ENCODE measurements at places on chromosomes 2 and 18.

- DNase-seq = no peak
Measured at GRCh38 chr2:159683817-159684216, 28.5 kb upstream of the MARCHF7 start.

- DNase-seq = no peak
Measured at GRCh38 chr18:32110005-32110404, 18.3 kb downstream of the RNF138 start.

GRCh38 chr2:72940361-72940760 lies 23.0 kb downstream of the EMX1 start:
- no peak for DNase-seq

DNA sequence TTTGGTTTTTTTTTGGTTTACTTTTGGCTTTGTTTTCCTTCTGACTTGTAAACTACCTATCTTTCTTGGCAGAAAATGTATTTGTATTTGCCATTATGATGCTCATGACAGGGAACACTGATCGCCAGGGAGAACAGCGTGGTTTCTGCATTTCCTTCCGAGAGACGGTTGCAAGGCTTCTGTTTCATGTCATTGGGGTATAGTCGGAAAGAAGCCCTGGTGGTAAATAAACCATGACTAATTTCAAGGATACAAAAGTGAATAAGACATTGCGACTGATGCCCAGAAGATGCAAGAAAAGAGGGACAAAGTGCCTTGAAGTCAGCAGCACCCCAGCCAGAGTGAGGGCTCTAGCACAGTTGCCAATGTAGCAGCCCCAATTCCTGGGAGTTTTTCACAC lies 4.2 kb upstream of the CAPN14 start:
- no peak for DNase-seq

DNA sequence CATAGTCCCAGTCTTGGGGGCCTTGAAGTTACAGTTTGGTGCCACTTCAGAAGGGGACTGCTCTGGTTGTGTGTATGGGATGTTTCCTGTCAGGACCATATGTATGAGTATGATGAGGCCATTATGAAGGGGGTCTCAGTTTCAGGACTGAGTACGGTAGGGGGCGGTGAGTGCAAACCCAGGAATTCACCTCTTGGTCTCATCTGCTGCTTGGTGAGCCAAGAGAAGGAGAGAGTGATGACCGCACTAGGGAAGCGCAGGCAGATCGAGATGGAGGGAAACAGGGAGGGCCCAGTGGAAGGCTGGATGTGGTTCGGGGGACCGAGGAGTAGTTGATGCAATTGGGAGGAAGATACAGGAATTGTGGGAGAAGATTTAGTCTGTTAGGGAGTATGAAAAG lies 28.5 kb downstream of the DCDC2C start:
- no peak for DNase-seq

DNA sequence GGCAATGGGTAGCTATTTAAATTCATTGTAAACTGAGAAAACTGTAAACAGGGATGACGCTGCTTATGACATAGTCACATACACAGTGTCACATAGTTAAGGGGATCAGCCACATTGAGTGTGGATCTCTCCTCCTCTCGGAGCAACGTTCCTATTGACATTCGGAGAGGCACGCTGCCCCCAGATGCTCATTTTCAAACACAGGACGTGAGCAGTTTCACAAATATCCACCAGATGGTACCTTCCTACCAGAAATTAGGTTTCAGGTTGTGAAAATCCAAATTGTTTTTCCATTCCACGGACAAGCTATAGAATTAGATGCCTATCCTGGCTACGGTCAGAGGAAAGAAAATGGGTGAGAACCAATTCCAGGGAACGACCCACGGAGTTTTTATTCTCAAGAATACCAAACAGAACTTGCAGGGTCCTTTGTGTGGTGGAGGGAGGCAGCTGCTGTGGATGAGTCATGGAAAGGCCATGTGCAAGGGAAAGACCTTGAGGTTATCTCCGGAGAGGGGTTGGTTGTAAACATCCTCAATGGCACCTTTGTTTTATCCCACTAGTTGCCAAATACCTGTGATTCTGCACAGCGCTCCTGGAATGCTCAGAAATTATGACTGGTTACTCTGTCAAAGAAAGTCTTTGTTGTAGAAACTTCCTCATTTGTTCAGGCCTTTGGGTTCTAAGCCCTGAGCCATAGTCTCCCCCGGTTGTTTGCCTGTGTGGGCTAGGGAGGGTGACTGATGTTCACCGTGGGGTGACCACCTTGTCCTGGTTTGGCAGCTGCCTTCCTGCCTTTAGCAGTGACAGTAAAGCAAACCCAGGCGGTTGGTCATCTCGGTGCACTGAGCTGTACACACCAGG lies 88.0 kb downstream of the ACTR3 start:
- peak; percentile 37 for DNase-seq

- DNase-seq = no peak
Measured at GRCh38 chr2:157936406-157936805, 60.3 kb upstream of the ACVR1 start.

DNA sequence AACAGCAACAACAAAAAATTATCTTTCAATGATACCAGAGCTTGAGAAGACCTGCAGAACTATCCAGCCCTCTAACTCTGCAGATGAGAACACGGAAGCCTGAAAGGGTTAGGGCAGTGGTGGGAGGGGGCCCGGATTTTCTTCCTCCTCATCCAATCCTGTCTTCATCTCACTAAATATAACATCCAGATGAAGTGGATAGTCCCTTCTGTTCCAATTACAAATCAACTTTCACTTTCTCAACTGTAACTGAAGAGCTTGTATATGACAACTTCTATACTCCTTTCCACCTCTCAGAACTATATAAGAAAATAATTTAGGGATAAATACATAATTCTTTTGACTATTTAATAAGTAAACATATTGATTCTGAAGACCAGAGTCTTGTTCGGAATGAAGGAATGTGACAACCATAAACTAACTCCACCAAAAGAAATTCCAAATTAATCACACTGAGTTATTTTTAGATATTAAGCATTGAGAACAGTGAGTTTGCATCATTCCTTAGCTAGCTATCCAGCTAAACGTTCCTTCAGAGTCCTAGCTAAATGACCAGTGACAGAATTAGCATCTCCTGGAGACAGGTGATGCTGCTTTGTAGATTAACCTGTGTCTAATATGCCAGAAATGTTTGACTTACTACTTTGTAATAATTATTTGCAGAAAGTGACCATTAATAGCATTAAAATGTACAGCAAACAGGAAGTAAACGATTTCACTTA lies 32.7 kb downstream of the SFT2D3 start:
- DNase-seq = no peak

DNA sequence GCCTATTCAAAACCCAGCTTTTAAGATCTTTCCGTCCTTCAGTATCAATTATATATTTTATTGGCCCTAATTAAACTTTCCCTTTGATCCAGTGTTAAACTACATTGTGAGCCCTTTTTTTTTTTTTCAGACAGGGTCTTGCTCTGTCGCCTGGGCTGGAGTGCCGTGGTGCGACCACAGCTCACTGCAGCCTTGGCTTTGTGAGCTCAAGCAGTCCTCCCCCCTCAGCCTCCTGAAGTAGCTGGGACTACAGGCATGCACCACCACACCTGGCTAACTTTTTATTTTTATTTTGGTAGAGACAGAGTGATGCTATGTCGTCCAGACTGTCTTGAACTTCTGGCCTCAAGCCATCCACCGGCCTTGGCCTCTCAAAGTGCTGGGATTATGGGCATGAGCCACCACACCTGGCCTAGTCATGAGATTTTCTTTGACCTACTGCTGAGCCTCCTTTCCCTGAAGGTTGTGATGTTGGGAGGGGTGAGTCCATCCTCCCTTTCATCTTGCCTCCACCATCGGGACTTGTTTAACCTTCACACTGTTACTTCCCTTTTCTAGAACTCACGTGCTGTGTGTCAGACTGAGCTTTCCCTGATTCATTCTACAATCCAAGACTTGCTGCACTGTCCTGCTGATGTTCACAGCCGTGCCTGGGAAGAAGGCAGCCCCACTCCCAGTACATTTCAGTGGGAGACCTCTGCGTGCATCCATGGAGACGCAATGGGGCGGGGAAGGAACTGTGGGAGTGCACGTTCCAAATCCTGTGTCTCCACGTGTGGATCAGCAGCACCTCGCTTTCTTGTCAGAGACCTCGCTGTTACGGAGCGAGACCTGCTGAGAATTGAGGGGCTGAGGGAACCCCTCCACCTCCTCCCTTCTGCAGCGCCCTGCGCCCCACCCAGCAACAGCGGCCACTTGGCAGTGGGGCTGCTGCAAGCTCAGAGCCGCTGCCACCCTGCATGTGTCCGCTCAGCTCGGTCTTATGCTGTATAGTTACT lies 10.8 kb downstream of the OXER1 start:
- no peak for DNase-seq

- no peak for DNase-seq
Measured at GRCh38 chr18:74946646-74947375, 262.1 kb downstream of the PTGR3 start.

GRCh38 chr2:53672881-53673522 lies 94.6 kb upstream of the CHAC2 start:
- DNase-seq = no peak

DNA sequence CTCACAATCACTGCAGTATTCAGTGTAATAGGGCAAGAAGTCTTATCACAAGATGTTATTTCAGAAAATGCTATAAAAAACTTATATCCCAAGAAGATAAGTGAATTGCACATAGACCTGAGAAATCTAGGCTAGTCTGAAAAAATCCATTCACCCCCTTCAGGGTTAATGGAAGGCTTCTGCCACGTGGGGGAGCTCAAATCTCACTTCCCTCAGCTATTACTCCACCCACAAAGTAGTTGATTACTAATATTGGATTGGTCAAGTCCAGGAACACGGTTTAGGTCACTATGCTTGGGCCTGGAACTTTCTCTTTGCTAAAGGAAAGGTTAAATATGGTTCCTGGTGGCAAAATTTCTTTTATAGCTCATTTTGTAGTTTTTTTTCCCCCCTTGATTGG lies 51.2 kb upstream of the ADAM23 start:
- peak; percentile 27 for DNase-seq

DNA sequence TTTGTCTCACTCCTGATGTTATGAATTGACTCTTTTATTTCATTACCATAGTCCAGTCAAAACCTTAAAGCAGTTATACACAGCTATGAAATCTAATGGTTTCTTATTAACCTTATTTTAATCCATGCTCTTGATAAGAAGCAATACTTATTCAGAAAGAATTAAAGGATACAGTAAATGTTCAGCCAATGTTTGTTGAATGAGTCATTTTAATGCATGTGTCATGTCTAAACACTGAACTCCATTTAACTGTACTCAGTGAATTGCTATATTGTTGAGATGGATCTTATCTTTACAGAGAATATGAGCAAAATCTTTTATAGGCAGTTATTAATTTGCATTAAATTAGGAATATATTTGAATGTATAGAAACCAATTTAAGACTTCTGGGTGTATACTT lies 135.1 kb upstream of the TFPI start:
- no peak for DNase-seq

- no peak for DNase-seq
Measured at GRCh38 chr2:119782308-119783027, 22.7 kb downstream of the PTPN4 start.

DNA sequence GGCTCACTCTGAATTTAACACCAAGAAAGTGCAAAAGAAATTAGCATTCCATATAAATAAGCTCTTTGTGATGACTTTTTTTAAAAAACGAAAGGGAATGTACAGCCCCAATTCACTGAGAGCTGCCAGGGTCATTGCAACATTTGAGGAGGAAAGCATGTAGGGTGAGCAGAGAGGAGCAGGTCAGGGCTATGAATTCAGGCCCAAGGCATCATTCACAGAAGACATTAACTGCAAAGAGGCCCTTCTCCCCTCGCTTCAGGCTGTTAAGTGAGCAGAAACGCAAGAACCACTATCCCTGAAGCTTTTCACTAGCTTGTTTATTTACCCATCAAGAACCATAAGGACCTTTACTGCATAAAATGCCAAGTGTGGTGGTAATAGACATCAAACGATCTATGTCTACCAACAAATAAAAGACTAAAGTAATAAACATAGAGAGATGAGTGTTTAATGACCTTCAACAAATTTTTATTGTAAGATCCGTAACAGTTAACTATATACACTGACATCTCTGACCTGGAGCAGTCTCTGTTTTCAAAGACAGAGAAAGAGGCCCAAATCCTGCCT lies 333.1 kb upstream of the HNRNPA3 start:
- no peak for DNase-seq

DNA sequence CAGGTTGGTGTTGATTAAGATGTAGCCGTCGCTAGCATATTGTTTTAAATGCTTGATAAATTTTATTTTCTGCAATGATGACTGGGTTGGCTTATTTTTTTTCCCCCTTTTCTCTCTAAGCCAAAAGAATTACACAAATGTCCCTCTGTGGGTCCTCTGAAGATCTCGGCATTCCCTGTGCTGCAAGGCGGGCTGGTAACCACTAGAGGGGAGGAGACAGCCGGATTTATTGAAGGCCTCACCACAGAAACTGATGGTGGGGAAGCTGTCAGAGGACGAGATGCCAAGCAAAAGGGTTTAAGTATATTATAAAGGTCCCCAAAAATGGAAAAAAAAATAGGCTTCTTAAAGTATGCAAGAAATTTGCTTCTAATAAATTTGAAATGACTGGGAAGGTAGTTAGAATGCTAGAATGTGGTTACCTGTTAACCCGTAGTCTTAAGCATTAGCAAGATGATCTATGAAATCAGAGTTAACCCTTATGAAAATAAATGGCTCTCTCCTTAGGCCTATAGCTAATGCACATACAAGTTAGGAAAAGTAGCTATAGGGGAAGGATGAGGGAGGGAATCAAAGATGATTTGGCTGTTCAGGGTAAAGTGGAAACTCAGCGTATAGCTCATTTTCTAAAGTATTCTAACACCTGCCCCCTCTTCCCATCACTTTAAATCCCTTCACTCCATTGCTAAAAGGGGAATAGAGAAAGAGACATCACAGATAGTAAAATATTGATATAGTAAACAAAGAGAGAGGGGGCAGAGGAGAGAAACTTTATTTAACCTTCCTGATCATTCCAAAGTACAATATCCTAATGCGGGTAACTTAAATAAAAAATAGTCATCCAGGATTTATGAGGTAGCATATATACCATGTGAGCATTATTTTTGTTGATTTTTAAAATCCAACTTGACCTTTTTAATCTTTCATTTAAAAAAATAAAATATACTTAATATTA lies 894.5 kb upstream of the POU3F3 start:
- no peak for DNase-seq

DNA sequence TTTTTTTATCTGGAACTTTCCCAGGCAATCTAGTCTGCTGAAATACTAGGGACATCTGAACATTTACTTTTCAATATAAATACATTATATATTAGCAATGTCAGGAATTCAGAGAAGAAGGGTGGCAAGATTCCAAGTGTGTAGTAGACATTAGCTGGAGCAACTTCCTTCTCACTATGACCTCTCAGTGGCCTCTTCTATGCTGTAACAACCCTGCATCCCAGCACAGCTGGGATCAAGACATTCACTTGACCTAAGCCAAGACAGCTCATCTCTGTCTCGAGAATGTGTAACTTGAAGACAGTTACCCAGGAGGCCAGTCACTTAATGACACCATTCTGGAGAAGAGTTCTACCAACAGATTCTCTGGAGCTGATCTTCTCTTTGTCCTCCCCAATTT lies 61.7 kb upstream of the RALBP1 start:
- no peak for DNase-seq

GRCh38 chr2:46469700-46470099 lies 9.7 kb upstream of the TMEM247 start:
- DNase-seq = no peak
